ENCODE measurements at places on chromosomes 5 and 9. TPM values are rescaled to one million over a fixed set of nuclear protein-coding genes. Genes with fewer than 3 reads are reported as not detected.

The MAP1B gene
- not detected for total RNA-seq

The OR1Q1 gene
- 0.33 TPM for total RNA-seq

The PCDHGC4 gene
- not detected for total RNA-seq

The CD72 gene
- total RNA-seq: 15.3 TPM

The GPX8 gene
- not detected for total RNA-seq

The ADAMTS16 gene
- total RNA-seq: not detected

The AMBP gene
- not detected for total RNA-seq

The ZNF608 gene
- total RNA-seq: not detected

The VCAN gene
- total RNA-seq: 0.09 TPM

The C9orf50 gene
- total RNA-seq: not detected

The SLC6A7 gene
- not detected for total RNA-seq

The C5orf22 gene
- total RNA-seq: 29.9 TPM

DNA sequence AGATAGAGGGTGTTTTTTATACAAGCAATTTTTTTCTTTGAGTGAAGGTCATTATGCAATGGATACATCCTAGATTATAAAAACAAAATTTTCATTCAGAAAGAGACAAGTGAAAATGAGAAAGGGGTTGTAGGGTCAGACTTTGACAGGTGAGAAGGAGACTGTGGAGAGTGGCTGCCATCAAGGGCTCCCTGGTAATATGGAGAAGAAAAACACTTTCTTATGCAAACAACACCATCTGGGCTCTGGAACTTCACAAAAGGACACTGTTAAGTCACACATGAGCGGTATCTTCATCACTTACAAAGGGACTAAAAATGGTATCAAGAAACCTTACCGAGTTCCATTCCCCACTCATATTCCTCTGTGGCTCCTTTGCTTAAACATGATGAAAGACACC is 23.5 kb downstream of the C7 start:
- no peak for DNase-seq

DNA sequence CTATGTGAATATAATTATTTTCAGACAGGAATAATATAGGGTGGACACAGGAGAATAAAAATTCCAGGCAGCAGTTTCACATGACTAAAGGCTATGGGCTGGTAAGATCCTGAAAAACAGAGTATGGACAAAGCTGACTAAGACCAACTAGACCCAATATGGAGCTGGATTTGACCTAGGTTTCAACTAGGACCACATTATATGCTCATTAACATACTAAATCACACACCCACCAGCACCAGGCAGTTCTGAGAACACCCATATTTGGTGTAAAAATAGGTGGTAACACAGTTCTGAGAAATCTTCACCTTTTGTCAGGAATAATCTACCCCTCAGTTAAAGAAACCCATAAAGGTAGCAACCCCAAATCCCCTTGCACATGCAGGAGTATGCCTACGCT is 64.7 kb downstream of the MAPKAP1 start:
- no peak for DNase-seq

DNA sequence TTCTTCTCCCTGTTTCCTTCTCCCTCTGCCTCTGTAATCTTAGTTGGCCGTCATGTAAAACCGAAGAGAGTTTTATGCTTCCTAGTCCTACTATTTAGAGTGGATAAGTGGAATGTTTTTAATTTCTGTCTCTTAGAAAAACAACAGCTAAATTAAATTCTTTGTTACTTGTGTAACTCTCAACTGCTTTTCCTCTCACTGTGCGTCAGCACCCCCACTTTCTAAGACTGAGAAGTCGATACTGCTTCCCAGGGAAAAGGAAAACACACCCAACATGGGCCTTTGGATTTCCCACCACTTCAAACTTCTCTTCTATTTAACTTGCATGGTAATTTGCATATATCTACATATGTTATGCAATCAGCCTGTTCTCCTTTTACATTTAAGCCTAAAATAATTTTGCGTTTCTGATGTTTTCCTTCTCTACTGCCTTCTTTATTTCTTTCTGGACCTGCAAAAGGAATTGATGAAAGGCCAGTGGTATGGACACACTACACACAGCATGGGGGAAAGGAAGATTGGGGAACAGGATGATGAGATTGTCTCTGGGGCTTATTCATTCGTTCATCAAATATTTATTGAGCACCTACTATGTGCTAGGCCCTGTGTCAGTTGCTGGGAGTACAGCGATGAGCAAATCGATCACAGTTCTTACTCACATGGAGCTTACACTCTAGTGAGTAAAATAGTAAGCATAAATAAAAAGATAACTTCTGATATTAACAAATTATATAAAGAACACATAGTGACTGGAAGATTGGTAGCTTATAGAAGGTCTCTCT is 52.5 kb upstream of the CTNNA1 start:
- no peak for DNase-seq

DNA sequence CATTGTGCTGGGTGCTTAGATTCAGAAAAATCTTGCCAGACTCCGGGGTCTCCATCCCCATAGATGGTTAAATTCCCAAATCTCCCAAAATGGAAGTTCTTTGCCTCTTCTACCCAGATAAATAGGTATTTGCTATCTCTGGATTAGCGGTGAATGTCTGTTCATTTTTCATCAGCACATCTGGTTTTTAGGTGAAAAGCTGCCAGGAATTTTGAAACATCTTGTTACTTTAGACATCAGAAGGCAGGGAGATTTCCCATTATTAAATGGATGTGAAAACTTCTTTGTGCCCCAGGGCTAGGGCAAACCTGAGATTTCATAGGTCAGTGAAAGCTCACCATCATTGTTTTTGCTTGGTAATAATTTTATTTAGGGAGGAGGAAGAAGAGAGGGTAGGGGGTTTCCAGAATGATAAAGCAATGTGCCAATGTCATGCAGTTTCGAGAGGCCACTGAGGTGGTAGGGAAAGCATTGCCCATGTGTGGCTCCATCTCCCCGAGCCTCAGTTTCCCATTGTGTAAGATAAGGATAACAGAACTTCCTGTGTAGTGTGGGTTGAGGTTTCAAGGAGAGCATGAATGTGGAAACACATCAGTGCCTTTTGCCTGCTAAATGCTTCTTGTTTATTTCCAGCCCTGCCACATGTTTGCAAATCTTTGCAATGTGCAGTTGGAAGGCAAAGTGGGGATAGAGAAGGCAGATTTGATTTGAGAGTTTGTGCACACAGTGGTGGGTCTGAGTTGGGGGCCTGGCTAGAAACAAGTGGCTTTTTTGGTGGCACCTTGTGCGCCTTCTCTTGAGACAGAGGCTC is 147.2 kb upstream of the KLF4 start:
- no peak for DNase-seq

- DNase-seq: no peak
Measured at GRCh38 chr5:141504216-141504615, 15.3 kb downstream of the PCDHGC5 start.

DNA sequence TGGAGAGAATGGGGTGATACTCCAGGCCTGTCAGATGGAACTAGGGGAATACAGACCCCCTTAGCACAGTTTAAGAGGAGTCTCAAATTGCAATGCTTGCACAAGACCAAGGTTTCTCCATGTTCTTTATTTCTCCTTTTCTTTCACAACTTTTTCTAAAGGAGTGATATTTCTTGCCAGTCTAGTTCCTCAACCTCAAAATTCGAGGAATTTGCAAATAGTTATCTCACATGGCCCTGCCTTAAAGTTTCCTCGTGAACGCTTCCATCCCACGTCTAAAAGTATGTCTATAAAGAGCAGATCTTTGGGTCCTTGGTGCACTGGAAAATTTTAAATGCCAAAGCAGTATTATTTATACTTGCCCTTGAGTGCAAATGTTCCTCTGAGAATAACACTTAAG is 373.8 kb upstream of the KLF4 start:
- no peak for DNase-seq

DNA sequence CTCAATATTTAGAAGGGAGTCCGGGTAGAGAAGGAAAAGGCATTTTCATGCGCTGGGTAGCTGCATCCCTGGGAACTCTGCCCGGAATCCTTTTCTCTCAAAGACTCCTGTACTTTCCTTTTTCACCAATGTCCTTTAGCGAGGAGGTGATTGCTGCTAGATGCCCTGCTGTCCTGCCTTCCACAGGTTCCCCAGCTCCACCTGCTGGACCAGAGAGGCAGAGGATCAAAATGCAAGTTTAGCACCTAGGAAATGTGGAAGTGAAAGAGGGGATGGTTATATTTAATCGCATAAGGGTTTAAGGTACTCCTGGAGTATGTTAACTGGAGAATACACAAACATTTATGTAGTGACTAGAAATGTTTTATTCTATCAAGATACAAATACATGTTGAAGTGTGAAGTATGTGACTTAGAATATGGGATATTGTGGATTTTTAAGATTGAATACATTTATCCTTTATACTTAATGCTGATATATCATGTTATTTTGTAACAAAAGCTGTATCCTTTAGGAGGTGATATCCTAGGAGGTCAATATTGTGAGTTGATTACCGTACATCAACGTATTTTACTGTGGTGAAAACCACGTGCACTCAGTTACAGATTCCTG is 145.7 kb downstream of the ARHGAP26 start:
- DNase-seq: no peak

DNA sequence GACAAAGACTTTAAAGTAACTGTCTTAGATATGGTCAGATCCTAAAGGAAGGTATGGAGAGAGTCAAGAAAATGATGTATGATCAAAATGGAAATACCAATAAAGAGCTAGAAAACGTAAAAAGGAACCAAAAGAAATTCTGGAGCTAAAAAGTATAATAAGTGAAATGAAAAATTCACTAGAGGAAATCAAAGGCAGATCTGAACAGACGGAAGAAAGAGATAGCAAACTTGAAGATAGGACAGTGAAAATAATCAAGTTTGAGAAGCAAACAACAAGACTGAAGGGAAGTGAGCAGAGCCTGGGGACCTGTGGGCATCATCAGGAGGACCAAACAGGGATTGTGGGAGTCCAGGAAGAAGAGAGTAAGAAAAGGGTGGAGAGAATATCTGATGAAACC is 115.4 kb downstream of the EHMT1 start:
- DNase-seq: no peak

DNA sequence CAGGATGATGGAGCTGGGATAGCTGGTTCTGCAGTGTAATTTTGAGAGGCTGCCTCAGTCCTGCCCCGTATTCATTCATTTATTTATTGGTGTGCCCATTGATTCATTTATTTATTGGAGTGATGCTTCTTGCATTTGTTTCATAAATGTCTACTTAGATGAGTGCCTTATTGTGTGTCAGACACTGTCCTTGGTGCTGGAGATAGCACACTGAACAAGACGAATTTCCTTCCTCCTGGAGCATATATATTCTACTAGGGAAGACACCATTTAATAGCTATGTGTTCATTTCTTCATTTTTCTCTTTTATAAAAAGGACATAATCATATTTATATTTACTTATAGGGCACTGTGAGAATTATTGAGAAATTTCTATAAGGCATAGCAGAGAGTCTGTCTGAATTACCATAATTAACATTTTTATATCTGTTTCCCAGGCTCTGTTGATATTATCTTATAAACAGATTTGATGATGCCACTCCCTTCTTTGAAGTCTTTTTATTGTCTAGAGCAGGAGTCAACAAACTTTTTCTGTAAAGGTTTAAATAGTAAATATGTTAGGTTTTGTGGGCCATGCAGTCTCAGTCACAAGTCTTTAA is 433.9 kb upstream of the ZNF608 start:
- DNase-seq: no peak

GRCh38 chr9:131214286-131214856 is 61.9 kb downstream of the FAM78A start:
- DNase-seq: no peak

DNA sequence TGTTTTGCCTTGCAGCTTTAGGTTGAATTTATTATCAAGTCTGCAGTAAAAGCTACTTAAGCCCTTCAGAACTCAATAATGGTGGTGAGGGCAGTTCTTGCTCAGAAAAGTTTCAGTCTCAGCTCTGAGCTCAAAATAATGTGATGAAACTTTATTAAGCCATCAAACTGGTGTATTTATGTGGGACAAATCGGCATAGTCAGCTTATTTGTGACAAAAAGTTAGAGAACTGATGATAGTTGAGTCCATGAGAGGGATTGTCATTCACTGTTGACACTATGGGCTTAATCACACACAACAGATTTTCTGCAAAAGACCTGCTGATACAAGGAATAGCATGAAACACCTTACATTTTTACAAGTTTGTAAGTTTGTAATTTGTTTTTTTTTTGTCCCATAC is 9.4 kb downstream of the SRD5A1 start:
- no peak for DNase-seq

DNA sequence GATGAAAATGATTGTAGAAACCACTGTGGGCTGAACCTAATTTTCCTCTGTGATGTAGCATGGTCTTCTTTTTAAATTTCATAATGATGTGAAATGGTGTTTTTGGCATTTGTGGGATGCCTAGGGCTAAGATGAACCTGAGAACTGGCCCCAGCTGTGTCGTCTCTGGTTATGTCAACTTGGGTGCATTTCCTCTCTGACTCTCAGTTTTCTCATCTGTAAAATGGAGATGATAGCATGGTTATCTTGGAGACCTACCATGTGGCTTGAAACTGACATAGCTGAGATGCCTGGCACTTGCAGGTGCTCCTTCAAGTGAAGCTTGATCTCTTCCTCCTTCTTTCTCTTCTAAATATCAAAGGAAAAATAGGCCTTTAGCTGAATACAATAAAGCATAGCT is 77.8 kb downstream of the BOD1 start:
- no peak for DNase-seq

DNA sequence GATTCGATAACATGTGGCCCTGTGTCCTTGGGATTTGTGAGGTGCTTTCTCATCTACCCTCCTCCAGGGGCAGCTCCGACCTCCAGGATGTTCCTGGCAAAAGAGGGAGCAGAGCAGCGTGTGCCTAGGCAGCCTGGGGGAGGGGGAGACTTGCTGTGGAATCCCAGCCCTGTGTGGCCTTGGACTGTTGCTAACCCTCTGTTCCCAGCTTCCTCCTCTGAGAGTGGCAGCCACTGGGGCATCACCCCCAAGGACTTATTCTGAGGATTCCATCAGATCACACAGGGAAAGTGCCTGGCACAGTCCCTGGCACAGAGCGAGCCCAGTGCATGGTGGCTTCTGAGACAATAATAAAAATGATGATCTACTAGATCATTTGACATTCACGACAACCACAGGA is 265.1 kb upstream of the MVB12B start:
- no peak for DNase-seq

DNA sequence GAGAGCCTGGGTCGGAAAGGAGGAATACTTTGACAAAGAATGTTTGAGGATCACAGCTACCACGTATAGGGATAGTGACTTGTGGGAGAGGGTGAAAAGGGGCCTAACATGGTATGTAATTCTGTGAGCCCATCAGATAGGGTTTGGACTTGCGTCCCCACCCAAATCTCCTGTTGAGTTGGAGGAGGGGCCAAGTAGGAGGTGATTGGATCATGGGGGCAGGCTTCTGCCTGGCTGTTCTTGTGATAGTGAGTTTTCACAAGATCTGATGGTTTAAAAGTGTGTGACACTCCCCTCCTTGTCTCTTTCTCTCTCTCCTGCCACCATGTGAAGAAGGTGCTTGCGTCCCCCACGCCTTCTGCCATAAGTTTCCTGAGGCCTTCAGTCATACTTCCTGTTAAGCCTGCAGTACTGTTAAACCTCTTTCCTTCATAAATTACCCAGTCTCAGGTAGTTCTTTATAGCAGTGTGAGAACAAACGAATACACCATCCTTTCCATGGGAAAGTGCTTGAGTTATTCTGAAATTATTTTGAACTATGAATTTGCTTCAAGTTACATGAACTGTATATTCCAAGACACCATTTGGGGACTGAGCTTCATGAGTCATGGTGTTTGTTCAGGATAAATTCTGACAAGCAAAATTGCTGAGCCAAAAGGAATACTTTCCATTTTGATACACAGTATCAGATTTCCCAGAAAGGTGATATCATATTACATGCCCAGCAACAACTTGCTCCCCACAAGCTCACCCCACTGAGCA is 68.8 kb upstream of the SSBP2 start:
- no peak for DNase-seq

- no peak for DNase-seq
Measured at GRCh38 chr9:90799271-90799852, 2.3 kb upstream of the SYK start.

GRCh38 chr5:58264276-58264675 is 195.6 kb downstream of the PLK2 start:
- no peak for DNase-seq
